ENCODE measurements at places on chromosomes 12 and 14. TPM values are rescaled to one million over a fixed set of nuclear protein-coding genes. Genes with fewer than 3 reads are reported as not detected.
A peak's percentile ranks its signal among the peaks of the same experiment; 100 is the strongest.

DNA sequence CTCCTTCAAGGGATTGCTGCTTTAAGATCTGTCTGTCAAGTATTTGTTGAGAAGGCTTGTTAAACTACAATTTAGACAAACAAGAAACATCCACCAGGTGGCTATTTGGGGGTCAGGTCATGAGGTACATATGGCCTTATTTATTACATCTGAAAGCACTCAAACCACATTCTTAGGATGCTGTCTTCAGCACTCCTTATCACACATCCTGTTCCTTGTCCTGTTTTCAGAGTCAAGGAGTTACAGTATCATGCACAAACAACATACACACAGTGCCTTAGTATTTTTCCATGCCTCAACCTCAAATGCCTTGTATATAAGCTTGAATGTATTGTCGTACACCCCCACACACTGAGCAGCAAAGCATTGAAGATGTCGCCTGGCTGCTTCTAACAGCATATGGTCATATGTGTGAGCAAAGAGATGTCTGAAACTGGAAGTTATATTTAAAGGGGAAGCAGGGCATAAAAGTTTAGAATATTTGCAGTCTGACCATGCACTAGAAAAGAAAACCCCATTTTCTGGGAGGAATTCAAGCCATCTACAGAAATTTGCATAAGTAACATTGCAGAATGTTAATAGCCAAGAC is 83.8 kb downstream of the KCNMB4 start:
- DNase-seq, result no peak

DNA sequence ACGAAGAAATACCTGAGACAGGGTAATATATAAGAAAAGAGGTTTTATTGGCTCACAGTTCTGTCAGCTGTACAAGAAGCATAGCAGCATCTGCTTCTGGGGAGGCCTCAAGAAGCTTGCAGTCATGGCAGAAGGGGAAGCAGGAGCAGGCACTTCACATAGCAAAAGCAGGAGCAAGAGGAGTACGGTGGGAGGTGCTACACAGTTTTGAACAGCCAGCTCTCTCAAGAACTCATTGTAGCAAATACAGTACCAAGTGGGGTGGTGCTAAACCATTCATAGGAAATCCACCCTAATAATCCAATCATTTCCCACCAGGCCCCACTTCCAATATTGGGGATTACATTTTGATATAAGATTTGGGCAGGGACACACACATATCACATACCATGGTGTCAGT is 8.0 kb downstream of the TMTC3 start:
- DNase-seq, result no peak

DNA sequence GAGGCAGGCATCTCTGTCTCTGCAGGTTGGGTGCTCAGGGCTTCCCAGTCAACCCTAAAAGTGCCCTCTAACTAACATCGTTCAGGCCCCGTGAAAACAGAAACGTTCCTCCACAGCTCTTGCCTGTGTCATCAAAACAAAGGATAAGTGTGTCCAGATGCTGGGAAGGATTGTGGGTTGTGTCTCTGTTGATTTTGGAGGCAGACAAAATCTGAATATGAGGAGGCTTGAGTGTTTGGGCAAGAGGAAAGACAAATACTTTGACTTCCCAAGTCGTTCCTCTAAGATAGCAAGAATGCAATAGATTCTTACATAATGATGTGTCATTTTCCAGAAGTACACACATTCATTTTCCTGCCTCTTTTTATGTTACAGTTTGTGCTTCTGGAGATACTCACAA is 52.9 kb downstream of the SERPINA3 start:
- DNase-seq, result peak; percentile 12

DNA sequence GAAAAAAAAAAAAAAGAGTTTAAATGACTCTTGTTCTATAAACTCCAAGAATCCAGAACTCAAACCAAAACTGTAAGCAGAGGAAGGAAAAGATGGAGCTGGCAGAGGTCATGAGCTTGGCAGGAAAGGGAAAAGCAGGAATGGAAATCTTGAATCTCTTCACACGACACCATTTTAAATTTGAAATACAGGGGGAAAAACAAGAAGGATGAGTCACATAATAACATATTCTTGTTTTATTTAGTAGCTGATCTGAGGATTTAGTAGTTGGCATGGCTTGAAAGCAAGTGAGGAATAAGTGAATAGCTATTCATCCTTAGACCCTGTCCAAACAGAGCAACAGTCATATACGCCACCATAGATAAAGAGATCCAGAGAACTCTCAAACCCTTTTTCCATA is 35.0 kb downstream of the EPS8 start:
- peak; percentile 75 for DNase-seq

DNA sequence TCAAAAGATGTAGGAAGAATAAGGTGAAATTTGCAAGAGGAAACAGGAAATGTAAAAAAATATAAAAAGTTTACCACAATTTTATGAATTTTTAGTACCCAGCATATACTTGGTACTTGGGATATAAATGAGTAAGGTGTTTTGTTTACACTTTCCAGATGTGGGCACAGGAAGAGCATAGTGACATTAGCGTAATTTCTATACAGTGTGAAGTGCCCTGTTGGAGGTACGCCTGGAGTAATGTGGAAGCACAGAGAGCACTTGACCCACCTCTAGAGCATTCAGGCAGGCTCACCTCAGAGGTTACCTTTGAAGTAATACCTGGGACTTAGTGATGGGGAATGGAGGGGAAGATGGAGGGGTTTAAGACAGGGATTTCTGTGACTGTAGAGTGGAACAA is 89.5 kb downstream of the AEBP2 start:
- DNase-seq, result no peak

DNA sequence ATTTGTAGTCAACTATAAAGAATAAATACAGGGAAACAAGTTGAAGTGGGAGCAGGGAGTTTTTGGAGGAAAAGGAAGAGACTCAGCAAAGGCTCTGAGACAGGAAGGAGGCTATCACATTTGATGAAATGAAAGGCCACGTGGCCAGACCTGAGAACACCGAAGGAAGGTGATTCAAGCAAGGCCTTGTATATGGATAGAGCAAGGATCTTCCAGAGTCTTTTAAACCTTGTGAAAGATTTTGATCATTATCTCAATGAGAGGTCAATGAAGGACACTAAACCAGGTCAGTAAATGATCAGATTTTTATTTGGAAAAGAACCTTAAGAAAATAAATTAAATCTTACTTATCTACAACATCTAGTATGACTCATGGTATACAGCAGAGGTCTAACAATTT is 523.5 kb downstream of the SLC16A7 start:
- DNase-seq, result no peak

DNA sequence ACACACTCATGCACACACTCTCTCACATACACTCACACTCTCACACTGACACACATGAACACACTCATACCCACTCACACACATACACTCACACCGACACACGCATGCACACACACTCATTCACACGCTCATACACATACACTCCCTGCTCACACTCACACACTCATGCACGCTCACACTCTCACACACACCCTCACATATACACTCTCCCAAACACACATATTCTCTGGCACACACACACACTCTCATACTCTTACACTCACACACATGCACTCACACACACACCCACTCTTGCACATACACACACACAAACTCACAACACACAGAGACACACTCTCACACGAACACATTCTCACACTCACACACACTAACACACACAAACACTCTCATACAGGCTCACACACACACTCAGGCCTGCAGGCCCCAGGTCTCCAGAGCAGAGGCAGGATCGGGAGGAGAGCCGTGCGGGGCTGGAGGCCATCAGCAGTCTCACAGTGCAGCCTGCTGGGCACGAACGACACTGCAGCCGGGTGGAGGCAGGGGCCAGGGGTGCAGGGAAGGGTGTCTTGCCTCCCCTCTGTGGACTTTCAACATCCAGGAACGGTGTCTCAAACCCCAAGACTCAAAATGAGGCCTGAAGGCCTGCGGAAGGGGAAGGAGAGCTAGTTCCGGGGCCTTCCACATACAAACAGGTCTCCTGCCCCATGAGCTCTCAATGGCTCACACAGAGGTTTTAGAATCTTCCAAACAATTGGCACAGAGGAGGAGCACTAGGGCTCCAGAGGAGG is 148.7 kb downstream of the ANO2 start:
- no peak for DNase-seq

DNA sequence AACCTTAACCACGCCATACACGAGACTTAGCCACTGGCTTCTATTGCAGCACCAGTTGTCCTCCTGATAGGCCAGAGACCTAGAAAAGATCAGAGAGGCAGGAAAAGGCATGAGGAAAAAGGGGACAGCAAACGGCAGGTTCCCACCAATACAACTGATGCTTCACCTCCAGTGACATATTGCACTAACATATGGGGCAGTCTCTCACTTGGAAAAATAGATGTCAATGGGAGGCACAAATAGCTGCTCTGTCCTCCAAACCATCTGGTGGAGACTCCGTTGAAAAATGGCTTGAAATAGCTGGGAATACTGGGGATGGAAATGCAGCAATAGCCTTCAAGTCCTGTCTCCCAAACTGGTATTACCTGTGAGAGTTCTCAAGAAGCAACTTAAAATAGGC is 20.3 kb downstream of the SLC8A3 start:
- DNase-seq, result no peak

- peak; percentile 86 for DNase-seq
Measured at GRCh38 chr14:89221109-89221810, 195.8 kb downstream of the FOXN3 start.

The CISTR gene
- not detected for polyA plus RNA-seq

The RNU4-1 gene
- under 0.01 TPM for polyA plus RNA-seq

GRCh38 chr14:39763402-39763890 is 331.2 kb upstream of the FBXO33 start:
- no peak for DNase-seq

DNA sequence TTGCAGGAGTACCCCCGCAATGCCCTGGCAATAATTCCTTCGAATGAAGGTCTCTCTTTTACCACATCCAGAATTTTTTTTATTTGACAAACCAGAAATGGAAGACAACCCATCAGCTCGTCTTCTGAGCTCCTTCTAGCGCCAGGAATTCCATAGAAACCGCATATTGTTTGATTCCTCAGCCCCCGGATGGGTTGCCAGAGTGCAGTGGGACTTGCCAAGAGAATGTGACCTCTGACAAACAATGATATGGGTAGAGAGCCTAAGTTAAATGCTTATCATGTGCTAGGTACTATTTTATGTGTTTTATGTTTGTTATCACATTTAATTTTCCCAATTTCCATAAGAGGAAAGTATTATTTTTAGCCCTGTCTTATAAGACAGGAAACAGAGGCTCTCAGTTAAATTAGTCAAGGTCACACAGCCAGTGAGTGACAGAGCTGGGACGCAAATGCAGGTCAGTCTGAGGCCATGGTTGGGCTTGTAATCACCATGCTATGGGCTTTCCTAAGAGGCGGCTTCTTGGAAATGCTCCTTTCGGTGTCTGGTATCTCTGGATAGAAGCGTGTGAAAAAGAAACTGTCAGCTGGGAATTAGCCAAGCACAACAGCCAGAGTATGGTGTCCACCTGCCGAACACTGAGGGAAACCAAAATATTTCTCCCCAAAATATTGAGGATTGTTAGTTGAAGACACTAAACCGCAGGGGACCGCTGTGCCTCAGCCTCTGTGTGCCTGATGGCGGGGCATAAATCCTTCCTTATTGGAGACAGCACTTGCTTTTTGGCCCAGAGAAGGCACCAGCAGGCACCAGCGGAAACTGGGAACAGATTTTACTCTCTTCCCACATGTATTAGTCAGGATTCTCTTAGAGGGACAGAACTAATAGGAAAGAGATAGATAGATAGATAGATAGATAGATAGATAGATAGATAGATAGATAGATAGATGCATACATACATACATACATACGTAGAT is 29.4 kb upstream of the ETFBKMT start:
- peak; percentile 77 for DNase-seq

The SDR9C7 gene
- polyA plus RNA-seq, result not detected

DNA sequence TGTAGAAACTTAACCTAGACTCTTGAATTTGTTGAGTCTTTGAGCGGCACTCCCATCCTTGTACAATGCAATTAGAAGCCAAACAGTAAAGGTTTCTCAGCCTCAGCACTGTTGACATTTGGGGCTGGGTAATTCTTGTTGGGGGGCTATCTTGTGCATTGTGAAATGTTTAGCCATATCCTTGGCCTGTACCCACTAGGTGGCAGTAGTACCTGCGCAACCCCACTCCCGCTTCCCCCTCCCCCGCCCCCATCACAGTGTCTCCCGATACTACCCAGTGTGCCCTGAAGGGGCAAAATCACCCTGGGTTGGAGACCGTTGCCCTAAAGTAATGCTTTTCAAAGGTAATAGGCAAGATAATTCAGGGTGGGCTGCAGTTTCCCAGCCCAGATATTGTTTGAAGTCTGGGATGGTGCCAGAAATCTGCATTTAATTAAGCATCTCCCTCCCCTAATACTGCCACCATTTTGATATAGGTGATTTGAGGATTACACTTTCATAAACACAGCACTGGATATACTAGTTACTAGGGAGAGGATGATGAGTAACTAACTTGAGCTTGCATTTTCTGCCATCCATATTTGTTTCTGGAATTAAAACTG is 1.8 kb downstream of the COX6A1 start:
- peak; percentile 67 for DNase-seq

DNA sequence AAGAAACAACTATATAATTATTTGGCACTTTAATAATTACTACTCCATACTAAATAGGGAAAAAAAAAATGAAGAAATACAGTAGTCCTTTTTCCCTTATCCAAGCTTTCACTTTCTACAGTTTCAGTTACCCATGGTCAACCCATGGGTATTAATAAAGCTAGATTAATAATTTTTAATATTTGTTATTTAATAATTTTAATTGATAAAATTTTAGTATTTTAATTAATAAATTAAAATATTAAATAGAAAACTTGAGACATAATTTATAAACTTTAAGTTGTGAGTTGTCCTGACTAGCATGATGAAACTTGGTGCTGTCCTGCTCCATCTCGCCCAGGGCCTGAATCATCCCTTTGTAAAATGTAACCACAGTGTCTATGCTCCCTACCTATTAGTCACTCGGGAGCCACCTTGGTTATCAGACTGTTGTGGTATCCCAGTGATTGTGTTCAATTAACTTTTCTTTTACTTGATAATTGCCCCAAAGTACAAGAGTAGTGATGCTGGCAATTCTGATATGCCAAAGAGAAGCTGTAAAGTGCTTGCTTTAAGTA is 71.8 kb downstream of the PAWR start:
- DNase-seq, result no peak

The PTPN21 gene
- 9.2 TPM for polyA plus RNA-seq

The BDKRB2 gene
- polyA plus RNA-seq, result 0.22 TPM

DNA sequence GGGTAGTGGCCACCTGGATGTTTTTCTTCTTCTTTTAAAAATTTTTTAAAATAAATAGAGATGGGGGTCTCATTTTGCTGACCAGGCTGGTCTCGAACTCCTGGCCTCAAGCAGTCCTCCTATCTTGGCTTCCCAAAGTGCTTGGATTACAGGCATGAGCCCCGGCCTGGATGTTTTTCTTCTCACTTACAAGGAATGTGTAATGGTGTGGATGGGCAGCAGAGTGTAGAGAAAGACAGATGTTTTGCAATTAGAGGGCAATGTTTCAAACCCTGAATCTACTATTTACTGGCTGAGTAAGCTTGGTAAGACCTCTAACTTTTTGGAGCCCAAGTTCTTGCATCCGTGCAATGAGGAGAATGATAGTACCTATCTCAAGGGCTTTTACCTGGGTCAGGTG is 48.1 kb downstream of the ADCK1 start:
- DNase-seq, result no peak

The LALBA gene
- not detected for polyA plus RNA-seq

The SAMD15 gene
- polyA plus RNA-seq, result 0.51 TPM

The TMED8 gene
- 5.2 TPM for polyA plus RNA-seq

The IL26 gene
- not detected for polyA plus RNA-seq

- DNase-seq, result no peak
Measured at GRCh38 chr14:99360774-99361595, 89.0 kb upstream of the BCL11B start.

The PTCSC3 gene
- polyA plus RNA-seq, result not detected

GRCh38 chr12:69844416-69844815 is 19.4 kb downstream of the MYRFL start:
- no peak for DNase-seq
